ENCODE measurements at places on chromosomes 3 and 15.

DNA sequence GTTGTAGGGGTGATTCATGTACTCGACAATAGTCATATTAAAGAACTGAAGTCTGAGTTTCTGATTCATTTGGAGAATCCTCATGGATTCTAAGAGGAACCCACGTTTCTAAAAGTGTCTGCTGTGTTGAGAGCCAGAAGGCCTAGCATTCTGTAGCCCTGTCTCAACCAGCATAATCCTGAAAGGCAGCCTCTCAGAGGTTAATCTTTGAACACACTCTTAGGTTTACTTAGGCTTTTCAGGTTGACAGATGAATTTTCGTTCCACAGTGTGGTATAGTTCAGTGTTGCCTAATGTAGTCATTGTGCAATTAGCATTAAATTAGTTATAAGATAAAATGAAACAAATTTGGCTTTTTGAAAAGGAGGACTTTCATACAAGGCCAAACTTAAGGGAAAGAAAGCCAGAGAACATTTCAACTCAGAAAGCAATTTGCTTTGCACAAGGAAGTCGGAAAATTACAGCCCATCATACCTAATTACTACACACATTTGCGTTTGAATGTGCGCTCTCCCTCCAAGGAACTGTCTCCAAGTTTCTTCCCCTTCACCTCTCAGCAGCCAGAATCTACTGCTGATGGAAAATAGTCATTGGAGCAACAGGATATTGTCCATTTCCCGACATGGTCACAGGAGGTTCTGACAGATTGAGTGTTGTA is 42.0 kb downstream of the AGBL1 start:
- DNase-seq, result no peak

DNA sequence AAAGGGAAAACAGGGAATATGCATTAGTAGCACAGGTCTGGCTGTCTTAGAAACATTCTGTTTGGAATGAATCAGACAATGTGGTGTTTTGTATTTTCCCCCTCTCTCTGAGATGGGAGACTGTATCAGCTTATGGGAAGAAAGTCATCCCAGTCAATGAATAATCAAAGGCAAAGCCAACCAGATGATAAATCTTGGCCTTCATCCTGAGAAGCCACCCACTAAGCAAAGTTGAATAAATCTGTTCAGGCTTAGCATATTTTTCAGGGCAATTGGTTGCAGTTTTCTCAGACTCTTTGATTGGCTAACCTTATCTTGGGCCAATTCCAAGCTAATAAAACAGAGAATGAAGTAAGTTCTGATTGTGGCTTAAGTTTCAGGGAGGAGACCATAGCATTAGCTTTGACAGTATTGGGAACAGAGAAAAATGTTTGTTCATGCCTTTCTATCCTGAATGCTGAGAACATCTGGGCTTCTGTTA is 63.6 kb upstream of the ARL8B start:
- no peak for DNase-seq

- no peak for DNase-seq
These were observed 23.3 kb downstream of the IL17RD start for GRCh38 chr3:57141719-57142410.

GRCh38 chr3:114252954-114253353 is 15.6 kb upstream of the ZNF80 start:
- no peak for DNase-seq

GRCh38 chr3:141738891-141739363 is 829 bp downstream of the RNF7 start:
- peak; percentile 17 for DNase-seq

DNA sequence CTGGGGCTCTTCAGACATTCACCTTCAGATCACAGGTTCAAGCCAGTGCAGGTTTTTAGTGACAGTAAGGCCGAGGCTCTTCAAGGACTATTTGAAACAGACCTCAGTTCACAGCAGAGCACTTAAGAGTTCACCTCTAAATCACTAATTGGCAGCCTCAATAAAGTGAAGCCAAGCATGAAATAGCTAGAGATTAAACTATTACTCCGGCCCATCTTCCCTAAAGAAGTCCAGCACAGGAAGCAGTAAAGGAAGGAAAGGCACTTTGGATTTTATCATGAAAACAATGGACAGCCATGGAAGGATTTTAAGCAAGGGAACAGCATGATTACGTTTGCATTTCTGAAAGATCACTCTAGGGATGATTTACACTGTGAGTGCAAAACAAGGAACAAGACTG is 27.6 kb upstream of the ARL6 start:
- no peak for DNase-seq

- DNase-seq, result no peak
These were observed 101.4 kb upstream of the SOX2 start for GRCh38 chr3:181610083-181610972.

- DNase-seq, result no peak
These were observed 90.7 kb downstream of the FNDC3B start for GRCh38 chr3:172129850-172130716.

DNA sequence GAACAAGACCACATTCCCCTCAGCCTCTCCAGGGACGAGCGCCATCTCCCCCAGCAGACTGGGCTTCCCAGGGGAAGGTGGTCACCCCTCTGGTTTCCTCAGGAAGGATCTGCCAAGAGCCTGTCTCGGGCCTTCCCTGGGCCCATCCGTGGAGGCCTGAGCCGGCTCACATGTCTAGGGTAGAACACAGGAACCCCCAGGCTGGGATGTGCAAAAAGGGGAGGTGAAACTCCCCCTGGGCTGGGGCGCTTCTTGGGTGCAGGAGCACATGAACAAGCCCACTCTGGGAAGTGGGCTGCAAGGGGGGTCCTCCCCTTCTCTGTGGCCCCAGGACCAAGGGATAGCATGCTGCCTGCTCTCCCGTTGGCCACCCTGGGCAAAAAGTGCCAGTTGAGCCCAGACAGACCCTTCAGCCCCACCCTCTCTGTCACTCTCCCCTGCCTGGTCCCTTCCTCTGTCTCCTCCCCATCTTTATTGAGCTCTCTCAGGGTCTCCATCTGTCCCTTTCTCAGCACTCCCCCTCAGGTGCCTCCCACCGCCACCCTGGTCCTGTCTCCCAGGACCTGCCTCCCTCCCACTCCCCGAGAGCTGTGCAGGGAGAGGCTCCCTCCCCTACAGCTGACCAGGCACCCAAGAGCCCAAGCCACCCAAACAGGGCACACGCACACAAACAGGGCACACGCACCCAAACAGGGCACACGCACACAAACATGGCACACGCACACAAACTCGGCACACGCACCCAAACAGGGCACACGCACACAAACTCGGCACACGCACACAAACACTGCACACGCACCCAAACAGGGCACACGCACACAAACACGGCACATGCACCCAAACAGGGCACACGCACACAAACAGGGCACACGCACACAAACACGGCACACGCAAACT is 864 bp downstream of the SEMA3G start:
- no peak for DNase-seq

- DNase-seq, result no peak
These were observed 9.3 kb upstream of the RFTN1 start for GRCh38 chr3:16522834-16523233.

- no peak for DNase-seq
These were observed 48.2 kb upstream of the KBTBD8 start for GRCh38 chr3:66949898-66950297.

DNA sequence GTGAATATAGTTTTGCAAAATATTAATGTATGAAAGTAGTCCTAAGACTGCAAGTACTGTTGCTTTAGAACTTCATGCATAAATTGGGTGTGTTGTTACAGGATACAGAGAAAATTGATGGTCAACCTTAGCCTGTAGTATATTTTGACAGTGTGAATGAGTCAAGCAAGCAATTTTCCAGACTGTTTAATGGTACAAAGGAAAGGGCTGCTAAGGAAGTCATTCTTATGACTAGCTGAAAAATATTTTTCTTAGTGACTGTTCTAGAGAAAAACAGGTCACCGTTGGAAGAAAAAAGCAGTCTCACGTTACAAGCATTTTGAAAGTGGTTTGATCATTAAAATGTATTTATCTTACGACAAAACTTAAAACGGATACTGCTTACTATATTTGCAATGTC is 49.2 kb downstream of the MBNL1 start:
- DNase-seq, result no peak

DNA sequence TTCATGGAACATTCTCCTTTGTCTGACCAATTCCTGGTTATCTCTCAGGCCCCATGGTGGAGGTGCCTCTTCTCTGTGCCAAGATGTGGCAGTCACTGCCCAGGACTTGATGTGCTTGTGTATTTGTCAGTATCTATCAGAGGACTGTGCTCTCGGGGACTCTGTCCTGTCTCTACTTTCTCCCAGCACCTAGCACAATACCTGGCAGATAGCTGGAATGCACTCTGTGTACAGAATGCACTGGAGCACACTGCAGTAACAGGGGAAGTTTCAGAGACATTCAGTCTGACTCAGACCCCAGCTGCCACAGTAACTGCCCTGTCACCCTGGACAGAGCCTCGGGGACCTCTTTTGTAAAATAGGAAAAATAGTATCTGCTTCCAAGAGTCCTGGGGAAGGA is 34.6 kb upstream of the SV2B start:
- no peak for DNase-seq

DNA sequence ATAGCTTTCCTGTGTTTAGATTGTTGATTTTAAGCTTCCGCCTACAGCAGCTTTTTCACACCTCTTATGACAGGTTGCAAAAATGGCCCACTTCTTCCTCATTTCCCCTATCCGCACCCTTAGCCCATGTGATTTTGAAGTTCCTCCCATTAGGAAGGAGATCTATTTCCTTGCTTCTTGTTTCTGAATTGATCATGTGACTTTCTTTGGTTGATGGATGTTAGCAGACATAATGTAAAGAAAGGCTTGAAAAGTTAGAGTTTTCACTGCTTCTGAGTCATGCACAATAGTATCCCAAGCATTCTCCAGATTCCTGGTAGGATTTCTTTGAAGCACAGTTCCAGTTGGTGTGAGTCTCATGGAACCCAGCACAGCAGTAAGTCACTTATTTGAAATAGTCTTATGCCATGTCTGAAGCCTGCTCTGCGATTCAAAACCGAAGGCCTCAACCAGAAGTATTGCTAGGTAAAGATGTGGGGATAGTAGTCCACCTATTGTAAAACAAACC is 76.6 kb downstream of the EDEM1 start:
- DNase-seq, result no peak

GRCh38 chr15:69035205-69035917 is 20.9 kb downstream of the NOX5 start:
- DNase-seq, result no peak

- DNase-seq, result no peak
These were observed 959 bp downstream of the ZNF592 start for GRCh38 chr15:84749111-84749991.

DNA sequence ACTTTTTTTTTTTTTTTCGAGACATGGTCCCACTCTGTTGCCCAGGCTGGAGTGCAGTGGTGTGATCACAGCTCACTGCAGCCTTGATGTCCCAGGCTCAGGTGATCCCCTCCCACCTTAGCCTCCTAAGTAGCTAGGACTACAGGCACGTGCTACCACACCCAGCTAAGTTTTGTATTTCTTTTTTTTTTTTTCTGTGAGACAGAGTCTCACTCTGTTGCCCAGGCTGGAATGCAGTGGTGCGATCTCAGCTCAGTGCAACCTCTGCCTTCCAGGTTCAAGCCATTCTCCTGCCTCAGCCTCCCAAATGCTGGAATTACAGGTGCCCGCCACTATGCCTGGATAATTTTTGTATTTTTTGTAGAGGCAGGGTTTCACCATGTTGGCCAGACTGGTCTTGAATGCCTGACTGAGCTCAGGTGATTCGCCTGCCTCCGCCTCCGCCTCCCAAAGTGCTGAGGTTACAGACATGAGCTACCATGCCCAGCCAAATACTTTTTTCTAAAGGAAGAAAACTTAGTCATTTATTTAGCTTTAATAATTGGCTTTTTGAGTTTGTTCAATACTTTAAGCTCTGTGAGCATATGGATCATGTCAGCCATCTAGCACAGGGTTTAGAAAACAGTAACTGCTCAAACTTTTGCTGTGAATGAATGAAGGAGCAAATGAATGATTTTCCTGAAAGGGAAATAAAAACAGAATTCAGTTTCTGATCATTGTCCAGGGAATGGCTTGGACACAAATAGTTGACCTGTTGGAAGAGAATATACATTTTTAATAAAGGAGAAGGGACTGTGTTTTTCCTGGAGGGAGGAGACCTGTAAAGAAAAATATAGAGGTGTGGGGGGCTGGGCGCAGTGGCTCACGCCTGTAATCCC is 26.0 kb downstream of the UBE2E1 start:
- no peak for DNase-seq

GRCh38 chr15:26872206-26872605 is 5.3 kb downstream of the GABRA5 start:
- DNase-seq, result no peak

DNA sequence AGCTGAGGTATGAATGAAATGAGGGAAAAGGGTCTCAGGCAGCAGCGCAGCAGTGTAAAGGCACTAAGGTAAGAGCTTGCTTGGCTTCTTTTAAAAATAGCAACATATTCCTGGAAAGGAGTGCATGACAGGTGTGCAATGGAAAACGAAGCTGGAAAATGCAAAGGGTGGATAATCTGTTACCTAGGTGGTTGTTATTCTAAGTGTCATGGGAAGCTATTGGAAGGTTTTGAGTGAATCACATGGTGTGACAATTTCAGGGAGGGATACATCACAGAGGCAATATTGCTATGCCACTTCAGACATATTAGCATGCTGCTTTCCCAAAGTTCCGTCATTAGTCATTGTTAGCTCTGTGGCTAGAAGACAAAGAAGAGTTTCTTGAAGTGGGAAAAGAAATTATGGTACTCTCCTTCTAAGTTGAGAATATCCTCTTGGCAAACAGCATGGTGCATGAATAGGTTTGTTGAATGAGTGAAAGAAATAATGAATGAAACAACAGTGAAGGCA is 28.7 kb upstream of the TMEM45A start:
- DNase-seq, result no peak

DNA sequence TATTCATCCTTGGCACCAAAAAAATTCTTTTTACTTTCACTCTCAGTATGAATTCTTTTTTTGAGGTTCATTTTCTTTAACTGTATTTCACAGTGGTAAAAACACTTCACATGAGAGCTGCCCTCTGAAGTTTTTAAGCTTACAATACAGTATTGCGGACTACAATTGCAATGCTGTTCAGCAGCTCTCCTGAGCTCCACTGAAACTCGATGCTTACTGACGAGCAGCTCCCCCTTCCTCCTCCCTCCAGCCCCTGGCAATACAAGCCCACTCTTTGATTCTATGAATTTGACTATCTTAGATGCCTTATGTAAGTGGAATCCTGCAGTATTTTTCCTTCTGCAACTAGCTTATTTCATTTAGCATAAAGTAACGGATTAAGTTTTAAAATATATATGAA is 183.4 kb downstream of the ADAMTS17 start:
- DNase-seq, result no peak

- no peak for DNase-seq
These were observed 32.8 kb upstream of the TOP2B start for GRCh38 chr3:25697553-25697952.

DNA sequence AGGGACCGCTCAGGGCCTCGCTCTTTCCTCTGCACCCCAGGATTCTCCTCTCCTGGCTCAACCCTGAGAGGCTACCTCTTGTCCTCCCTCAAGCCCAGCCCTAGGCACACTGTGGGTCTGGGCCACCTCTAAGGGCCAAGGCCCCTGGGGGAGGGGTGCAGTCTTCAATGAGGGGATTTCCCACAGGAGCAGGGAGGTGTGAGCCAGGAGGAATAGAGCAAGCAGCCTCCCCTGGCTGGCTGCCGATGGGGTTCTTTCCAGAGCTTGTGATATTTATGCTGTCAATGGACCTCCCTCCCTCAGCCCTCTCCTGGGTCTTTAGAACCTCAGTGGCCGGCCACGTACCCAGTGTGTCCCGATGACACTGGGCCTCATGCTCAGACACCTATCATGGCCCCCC is 99.5 kb upstream of the RPL32 start:
- DNase-seq, result no peak
